Stimulated activated CD8-positive, alpha-beta memory T cell treated with anti-CD3 and anti-CD28 coated beads, Interleukin-12 subunit alpha, Interleukin-12 subunit beta, amount 100 ng/mL, for 1 hour (primary cell): ENCODE measurements at places on chromosomes 3 and 15.

- no peak for DNase-seq
Observed at GRCh38 chr15:98241032-98241554, 280.6 kb downstream of the ARRDC4 start.

DNA sequence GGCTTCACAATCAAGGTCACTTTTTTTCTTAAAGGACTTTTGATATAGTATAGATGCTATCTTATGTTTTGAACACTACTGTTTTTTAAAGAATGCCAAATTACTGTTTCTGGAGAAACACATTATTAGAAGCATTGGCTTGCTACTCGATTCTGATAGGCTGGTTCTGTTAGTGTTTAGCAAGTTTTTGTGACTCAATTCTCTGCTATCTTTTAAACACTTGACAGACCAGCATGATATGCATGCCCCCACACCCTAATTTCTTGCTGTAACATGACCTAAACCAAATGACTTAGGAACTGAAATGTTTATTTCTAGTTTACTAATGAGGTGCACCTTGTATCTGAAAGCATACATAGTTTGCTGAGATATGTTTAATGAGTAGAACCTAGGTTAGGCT is 5.5 kb upstream of the IL20RB start:
- DNase-seq = no peak

DNA sequence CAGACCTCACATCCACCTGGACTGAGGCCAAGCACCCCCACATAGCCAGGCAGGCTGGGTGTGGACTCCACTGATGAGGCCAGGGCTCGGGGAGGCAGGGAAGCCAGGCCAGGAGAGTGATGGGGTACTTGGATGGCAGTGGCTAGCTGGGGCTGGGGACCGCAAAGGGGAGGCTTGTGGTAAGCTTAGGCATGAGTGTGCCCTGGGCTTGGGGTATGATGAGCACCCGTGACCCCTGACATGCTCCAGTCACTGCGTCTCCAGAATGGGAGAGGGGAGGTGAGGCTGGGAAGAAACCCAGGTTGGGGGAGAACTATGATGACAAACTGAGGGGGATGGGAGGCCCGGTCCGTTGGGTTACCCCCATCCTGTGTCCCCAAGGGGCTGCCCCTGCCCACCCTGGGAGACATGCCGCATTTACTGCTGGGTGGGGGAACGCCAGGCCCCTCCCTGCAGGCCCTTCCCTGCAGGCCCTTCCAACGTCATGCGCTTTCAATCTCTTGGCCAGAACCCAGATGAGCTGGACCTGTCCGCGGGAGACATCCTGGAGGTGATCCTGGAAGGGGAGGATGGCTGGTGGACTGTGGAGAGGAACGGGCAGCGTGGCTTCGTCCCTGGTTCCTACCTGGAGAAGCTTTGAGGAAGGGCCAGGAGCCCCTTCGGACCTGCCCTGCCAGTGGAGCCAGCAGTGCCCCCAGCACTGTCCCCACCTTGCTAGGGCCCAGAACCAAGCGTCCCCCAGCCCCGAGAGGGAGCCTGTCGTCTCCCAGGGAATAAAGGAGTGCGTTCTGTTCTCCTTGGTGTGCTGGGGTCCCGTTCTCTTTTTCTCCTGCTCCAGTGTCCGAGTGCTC is 34.1 kb downstream of the TSPAN3 start:
- no peak for DNase-seq

DNA sequence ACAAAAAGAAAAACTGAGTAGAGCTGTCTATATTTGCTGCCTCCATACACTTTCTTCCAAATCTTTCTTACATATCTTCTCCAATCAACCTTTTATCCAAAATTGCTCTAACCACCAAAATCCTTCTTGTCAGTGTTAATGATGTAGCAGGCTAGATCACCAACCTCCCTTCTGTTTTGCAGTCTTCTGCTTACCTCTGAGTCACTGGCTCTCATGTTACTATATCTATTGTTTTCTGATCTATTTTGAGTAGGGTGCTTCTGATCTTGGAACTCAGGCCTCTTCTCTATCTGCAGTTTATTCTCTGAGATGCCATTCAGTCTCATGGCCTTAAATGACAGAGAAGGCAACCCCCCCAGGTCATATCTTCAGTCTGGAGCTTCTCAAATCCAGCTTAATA is 26.3 kb upstream of the AADAC start:
- no peak for DNase-seq

GRCh38 chr3:35664460-35664919 is 25.2 kb downstream of the ARPP21 start:
- no peak for DNase-seq

- DNase-seq = no peak
Observed at GRCh38 chr3:12907729-12908128, 66.4 kb upstream of the RPL32 start.

DNA sequence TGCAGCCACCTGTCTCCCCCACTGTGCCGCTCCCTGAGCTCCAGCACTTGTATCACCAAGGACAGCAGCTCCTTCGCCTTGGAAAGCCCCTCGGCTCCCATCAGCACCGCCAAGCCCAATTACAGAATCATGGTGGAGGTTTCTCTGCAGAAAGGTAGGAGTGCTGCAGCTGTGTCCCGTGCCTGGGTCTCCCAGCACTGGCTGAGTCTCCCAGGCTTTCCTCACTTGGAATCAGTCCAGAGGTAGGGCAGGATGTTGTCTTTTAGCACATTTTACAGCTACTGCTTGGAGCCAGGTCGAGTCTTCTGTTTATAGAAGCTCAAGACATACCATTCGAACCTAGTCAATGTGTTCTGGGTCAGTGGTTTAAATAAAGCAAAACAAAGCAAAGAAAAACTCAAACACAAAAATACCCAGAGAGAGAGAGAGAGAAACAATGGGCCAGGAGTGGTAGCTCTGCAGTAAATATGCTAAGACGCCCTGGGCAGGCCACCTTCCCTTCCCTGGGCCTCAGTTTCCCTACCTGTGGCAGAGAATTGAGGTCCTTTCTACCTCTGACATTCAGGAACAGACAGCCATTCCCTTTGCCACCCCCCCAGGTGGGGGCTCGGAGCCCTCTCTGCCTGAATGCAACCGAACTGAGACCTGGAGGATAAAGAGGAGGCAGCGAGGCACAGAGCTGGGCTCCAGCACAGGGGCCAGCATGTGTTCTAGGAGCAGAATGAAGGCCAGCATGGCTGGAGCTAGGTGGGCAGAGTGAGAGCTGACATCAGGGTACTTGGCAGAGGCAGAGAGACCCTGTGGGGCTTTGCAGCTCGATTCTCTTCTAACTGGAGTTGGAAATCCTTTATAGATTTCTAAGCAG is 44.1 kb downstream of the STARD5 start:
- DNase-seq = no peak

DNA sequence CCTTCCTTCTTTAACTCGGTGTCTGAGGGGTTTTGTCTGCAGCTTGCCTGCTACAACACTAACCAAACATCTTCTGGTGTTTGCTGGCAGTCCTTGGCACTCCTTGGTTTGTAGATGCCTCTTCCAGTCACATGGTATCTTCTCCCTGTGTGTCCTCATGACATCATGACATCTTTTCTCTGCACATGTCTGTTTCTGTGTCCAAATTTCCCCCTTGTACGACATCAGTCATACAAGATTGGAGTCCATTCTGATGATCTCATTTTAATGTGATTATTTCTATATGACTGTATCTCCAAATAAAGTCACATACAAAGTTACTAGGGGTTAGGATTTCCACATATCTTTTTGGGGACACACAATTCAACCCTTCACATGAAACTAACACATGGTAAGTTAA is 152.3 kb upstream of the LRRN1 start:
- DNase-seq = no peak

- no peak for DNase-seq
Observed at GRCh38 chr15:60076582-60077276, 72.6 kb downstream of the FOXB1 start.

GRCh38 chr3:146280864-146281263 is 30.0 kb upstream of the PLSCR4 start:
- DNase-seq = no peak

GRCh38 chr3:159637883-159638542 is 350.6 kb upstream of the IL12A start:
- DNase-seq = no peak

DNA sequence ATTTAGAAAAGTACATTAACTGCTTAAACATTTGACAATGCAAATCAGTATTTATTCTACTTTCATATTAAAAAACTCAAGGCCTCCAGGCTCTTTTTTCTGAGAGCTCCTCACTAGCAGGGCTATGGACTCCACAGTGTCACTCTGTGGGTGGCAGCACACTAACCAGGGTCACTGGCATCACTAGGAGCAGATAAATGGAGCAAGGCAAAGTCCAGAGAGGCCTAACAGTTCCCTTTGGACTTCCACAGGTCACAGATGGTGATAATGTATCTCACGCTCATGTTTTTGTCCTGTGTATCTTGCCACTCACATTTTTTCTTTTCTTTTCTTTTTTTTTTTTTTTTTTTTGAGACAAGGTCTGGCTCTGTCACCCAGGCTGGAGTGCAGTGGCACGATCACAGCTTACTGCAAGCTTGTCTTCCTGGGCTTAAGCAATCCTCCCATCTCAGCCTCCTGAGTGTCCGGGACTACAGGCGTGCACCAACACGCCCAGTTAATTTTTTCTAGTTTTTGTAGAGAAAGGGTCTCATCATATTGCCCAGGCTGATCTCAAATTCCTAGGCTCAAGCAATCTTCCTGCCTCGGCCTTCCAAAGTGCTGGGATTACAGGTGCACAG is 7.8 kb downstream of the SPG21 start:
- DNase-seq = no peak

- DNase-seq = no peak
Observed at GRCh38 chr3:64716110-64716710, 28.4 kb upstream of the ADAMTS9 start.

GRCh38 chr3:63523100-63523499 is 129.4 kb upstream of the SNTN start:
- no peak for DNase-seq
